SK-MEL-5 (cell line): ENCODE measurements at places on chromosomes 1 and 21.

DNA sequence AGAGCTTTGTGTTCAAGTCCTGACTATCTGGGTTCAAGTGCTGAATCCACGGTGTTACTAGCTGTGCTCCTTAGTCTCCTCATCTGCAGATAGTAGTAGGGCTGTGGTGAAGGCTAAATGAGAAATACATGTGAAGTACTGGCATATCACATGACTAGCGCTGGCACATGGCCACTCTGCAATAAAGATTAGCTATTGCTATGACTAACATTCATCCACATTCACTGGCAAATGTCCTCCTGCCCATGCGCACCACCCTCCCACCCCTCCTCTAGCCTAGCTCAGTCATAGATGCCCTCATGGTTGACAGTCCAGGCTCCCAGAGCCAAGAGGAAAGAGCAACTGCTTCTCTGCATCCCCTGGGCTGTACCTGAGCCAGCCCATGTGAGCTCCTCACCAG lies 8.5 kb upstream of the COL8A2 start:
- DNase-seq = peak; percentile 52

GRCh38 chr1:26275580-26276431 lies 4.1 kb upstream of the SH3BGRL3 start:
- DNase-seq = peak; percentile 93

DNA sequence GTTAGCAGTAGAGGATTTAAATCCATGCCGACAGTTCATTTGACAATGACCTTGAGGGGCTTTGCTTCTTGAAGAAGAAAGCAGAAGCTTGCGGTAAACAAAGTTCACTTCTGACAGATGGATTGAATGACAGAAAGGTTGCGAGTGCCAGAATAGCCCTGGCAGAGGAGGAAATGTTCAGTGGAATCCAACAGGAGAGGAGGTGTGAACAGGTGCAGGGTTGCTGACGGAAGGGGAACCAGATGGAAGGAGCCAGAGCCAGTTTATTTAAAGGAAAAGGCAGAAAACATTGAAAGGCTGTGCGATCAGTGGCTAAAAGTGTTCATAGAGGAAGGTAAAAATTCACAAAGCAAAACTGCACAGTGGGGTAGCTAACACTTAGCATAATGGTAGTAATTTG lies 141.0 kb downstream of the SDCCAG8 start:
- DNase-seq = no peak

- DNase-seq = no peak
Observed at GRCh38 chr1:7487766-7488474, 283.2 kb upstream of the VAMP3 start.

DNA sequence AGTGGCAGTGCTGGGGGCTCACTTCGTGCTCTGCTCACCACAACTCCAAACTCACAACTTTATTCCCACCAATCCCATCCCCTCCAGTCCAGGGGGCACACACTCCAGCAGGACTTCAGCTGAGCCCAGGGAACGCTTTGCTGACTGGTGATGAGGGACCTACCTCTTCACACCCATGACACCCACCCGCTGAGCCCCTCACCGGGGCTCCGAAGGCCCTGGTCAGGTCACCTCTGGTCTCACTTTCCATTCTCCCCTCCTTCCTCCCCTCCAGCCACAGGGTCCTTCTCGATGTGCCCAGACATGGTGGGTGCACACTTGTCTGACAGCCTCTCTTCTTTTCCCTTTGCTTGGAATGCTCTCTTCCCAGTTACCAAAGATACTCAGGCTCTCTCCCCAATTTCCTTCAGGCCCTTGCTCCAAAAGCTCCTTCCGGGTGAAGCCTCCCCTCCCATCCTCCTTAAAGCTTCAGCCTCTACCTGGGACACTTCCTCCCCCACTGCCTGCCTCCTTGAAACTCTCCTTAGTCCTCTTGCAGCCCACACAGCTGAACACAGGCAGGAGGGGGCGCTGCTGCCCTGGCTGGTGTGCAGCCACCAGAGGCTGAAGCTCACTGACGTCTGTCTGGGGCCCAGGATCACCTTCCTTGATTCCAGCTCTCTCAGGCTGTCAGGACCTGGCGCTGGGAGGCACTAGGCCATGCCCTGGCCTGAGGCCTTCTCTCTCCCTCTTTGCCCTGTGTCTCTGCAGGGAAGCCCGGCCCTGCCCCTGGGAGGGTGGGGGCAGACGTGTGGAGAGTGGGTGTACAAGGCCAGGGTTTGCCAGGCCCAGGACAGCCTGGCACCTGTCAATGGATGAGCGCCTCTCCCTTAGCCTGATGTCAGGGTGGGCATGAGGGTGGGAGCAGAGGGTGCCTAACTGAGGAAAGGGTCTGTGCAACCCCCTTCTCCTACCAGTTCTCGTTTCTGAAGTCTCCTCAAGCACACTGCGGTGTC lies 1.6 kb downstream of the KCNE1 start:
- peak; percentile 87 for DNase-seq

- no peak for DNase-seq
Observed at GRCh38 chr1:43437031-43437973, 16.4 kb downstream of the HYI start.

DNA sequence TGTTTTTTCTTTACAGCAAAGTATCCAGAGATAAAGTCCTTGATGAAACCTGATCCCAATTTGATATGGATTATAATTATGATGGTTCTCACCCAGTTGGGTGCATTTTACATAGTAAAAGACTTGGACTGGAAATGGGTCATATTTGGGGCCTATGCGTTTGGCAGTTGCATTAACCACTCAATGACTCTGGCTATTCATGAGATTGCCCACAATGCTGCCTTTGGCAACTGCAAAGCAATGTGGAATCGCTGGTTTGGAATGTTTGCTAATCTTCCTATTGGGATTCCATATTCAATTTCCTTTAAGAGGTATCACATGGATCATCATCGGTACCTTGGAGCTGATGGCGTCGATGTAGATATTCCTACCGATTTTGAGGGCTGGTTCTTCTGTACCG lies 6.5 kb downstream of the DEGS1 start:
- DNase-seq = no peak
